SJCRH30 (cell line): ENCODE measurements at places on chromosomes 3 and 15. TPM values are rescaled to one million over a fixed set of nuclear protein-coding genes. Genes with fewer than 3 reads are reported as not detected.

DNA sequence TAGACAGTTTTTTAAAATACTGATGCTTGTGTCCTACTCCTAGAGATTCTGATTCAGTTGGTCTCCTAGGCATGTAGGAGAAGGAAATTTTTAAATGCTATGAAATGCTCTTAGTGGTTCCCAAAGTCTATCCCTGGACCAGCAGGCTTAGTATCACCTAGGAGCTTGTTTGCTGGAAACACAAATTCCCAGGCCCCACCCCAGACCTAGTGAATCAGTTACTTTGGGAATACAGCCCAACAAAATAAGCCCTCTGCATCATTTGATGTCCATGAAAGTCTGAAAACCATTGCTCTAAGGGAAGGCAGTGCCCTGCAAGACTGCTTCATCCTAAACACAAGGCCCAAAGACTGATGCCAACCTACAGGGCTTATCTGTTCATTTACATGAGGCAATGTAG, 36.3 kb downstream of the CCNL1 start:
- DNase-seq = no peak

- no peak for DNase-seq
Measured at GRCh38 chr3:103385961-103386656, 951.3 kb downstream of the ZPLD1 start.

DNA sequence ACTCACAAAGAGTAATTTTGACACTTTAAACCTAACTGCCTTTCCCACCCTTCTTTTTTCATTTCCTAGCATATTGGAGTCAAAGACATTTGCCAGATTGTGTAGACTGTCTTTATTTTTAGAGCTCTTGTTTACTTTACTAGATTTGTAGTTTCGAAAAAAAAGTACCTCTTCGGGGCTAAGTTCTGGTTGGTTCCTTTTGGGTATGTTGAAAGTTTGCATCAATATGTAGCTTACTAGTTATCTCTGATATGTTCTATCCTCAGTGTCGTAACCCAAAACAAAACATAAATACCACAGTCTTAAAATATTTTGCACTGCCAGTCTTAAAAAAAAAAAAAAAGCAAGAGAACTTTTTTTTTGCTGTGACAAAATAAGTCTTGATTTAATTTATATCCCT, 52.2 kb downstream of the REC114 start:
- DNase-seq = no peak

DNA sequence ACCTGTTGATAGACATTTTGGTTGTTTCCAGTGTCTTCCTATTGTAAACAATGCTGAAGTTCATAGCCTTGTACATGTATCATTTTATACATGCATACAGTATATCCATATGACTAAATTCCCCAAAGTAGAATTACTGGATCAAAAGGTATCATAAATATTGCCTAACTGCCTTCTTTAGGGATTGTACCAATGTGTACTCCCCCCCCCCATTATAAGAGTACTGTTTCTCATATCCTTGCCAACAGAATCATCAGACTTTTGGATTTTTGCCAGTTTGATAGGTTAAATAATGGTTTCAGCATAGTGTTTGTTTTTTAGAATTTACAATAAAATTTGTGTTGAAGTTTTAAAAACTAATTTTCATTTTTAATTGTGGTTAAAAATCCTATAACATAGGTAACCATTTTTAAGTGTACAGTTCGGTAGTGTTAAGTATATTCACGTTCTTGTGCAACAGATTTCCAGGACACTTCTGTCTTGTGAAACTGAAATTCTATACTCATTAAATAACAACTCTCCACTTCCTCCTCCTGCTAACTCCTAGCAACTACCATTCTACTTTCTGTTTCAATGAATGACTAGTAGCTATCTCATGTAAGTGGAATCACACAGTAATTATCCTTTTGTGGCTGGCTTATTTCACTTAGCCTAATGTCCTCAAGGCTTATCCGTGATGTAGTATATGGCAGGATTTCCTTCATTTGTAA, 30.8 kb upstream of the MAP3K13 start:
- peak; percentile 7 for DNase-seq

The P2RY14 gene
- 0.04 TPM in 1 of 2 replicates, not detected in the other for total RNA-seq

DNA sequence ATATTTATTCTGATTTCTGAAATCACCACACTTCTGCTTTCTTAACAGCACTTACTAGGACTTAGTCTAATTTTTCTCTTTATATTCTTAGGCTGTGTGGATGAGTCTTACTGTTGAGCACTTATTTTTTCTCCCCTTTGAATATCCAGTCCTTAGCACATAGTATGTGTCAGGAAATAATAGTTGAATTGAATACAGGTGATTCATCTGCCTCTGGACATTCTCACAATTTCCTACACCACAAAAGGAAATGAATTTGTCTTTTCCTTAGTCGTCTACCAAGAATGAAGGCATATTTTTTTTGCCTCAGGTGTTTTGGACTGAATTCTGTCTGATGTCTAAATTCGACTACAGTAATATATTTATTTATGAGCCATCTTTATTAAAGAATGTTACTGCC, 204.2 kb downstream of the GHSR start:
- no peak for DNase-seq

DNA sequence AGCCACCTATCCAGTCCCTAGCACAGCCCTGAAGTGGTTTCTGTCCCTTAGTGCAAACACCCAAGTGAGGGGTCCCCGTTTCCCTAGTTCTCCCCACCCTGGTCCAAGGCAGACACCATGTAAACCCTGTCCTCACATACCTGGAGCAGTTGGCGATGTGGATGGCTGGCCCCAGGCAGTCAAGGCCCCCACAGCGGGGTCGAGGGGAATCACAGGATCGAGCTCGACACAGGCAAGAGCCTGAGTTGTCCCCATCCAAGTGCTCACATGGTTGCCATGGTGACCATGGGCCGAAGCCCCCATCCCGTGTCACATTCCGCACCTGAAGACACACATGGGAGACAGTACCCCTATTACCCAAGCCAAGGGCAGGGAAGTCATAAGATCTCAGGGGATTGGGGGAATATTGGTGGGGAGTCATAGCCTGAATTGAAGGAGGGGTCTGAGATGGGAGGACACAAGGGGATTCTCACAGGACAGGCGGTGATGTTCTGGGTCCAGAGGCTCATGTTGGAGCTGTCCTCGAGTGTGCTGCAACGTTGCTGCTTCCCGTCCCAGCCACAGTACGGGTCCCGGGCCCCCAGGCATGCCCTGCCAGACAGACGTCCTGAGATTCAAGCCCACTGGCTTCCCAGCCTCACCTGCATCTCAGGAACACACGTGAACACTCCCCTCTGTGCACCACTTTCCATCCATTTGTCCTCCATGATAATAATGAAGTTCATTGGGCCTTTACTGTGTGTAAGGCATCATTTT, 112.1 kb downstream of the SEMA5B start:
- DNase-seq = no peak

GRCh38 chr3:54122324-54123002, at the start of gene CACNA2D3:
Gene CACNA2D3, plus strand, starts transcription at chr3:54122552.
- DNase-seq = no peak

- DNase-seq = no peak
Measured at GRCh38 chr15:66211670-66212562, 41.6 kb downstream of the MEGF11 start.

The CHRNA7 gene
- 7.7 and 8.9 TPM in 2 replicates for total RNA-seq

- DNase-seq = no peak
Measured at GRCh38 chr15:72923289-72923688, 129.0 kb upstream of the NEO1 start.

GRCh38 chr15:79166311-79166955, 75.9 kb upstream of the RASGRF1 start:
- no peak for DNase-seq

GRCh38 chr15:91209318-91209717, 109.3 kb downstream of the SV2B start:
- DNase-seq = no peak

The AADAC gene
- not detected in 2 replicates for total RNA-seq

DNA sequence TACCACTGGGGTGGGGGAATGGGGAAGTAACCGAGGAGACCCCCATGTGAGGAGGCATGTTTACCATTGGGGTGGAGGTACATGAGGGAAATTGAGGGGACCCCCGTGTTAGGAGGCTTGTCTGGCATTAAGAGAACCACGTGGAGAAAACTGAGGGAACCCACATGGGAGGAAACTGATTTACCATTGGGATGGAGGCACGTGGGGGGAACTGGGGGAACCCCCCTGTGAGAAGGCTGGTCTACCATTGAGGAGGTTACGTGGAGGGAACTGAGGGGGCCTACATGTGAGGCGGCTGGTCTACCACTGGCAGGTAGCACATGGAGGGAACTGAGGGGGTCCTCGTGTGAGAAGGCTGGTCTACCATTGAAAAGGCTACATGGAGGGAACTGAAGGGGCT, 159.4 kb downstream of the FBLN2 start:
- peak; percentile 1 for DNase-seq
